Forelimb muscle (tissue), 1 donor: ENCODE measurements at places on chromosomes 12 and 14. TPM values are rescaled to one million over a fixed set of nuclear protein-coding genes. Genes with fewer than 3 reads are reported as not detected.

The MANSC4 gene
- polyA plus RNA-seq, result 0.32 TPM

GRCh38 chr14:36683083-36683724 lies 21.5 kb downstream of the PAX9 start:
- DNase-seq, result no peak

DNA sequence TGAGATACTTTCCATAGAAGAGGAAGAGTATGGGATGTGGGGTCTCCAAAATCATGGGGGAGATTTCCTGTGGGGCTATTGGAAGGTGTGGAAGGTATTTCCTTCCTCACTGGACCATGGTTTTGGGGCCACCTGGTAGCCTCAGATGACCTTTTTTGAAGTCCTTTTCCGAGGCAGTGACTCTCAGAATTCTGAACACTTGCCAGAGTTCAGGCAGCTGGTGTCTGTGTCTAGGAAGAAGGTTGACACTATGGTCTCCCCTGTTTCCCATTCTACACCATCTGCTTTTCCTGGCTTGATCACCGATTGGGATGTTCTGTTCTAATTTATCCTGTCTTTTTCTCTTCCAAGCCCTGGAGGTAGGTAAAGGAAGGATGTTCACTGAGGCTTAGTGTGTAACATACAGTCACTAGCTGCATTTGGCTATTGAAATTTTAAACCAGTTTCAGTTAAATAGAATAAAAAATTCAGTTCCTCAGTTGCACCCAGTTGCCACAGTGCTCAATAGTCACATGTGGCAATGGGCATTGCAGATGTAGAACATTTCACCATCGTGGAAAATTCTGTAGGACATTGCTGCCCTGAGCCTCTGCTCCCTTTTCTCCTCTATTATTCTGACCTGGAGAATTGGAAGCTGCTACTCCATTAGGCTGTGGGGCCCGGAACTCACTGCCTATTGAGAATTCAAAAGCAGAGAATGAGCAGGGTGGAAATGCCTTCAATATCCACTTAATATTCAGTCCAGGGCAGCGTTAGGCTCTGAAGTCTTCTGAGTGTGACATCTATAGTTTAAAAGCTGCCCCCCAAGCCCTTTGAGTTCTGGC lies 11.0 kb upstream of the PLEKHG3 start:
- DNase-seq, result no peak

GRCh38 chr14:102500158-102500662 lies 9.4 kb downstream of the ANKRD9 start:
- DNase-seq, result peak; percentile 49

GRCh38 chr14:39033371-39033770 lies 69.7 kb downstream of the SEC23A start:
- DNase-seq, result no peak

DNA sequence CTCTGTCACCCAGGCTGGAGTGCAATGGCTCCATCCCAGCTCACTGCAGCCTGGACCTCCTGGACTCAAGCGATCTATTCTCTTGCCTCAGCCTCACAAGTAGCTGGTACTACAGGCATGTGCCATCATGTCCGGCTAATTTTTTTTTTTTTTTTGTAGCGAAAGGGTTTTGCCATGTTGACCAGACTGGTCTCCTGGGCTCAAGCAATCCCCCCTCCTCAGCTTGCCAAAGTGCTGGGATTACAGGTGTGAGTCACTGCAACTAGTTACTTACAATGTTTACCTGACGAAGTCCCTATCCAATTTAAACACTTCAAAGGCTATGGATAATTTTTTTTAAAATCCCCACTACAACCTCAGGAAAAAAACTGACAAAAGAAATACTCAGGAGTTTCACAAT lies 1.8 kb downstream of the KRR1 start:
- no peak for DNase-seq

The KRT3 gene
- polyA plus RNA-seq, result not detected

The OSGEP gene
- 40.8 TPM for polyA plus RNA-seq

DNA sequence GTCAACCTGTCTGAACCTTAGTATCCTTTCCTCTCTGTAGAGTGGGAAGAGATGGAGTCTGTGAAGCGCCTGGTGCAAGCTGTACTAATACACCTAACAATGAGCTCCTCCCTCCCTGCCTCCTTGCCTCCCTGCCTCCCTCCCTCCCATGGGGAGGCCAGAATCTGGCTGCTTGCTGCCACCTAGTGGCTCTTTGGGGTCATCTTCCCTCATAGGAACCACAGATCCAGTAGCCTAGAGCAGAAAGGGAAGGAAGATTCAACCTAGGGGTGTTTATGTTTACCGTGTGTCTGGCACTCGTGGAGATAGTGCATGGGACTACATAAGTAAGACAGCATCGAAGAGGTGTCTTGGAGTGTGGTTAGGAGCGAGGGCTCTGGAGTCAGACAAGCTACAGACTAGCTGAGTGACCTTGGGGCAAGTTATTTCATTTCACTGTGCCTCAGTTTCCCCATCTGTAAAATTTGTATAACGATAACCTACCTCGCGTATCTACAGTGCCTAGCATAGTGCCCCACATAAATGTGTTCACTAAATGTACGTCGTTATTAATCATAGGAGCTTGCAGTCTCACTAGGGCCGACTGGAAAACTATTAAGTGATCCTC lies 35.5 kb upstream of the TSPAN9 start:
- peak; percentile 31 for DNase-seq

GRCh38 chr12:110304061-110304551 lies 23.1 kb downstream of the ATP2A2 start:
- DNase-seq, result no peak

The GALNT4 gene
- polyA plus RNA-seq, result 2.9 TPM

The PDE3A gene
- polyA plus RNA-seq, result 7.9 TPM

The CLEC2A gene
- not detected for polyA plus RNA-seq
